ENCODE measurements at places on chromosomes 12 and 14. TPM values are rescaled to one million over a fixed set of nuclear protein-coding genes. Genes with fewer than 3 reads are reported as not detected.
A peak's percentile ranks its signal among the peaks of the same experiment; 100 is the strongest.

DNA sequence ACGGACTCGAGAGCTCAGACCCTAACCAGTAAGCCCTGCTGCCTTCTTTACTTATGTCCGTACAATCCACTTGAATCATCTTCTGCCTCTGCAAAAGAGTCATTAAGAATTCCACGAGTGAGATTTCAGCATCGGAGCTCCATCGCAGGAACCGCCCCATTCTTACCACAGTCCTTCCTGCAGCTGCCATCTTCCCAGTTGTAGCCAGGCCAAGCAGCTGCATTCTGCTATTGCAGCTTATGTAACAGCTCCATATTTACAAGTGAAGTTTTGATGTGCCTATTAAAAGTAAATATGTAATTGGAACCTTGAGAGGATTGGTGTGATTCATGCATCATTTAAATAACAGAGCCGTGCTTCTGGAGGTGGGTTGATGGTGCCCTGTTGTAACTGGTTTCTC, 157.4 kb downstream of the KICS2 start:
- DNase-seq, result no peak
- H3K36me3 ChIP-seq, result no peaks in the 10 kb centered on the region
- no peaks in the 10 kb centered on the region for H3K4me1 ChIP-seq

GRCh38 chr14:43184540-43184939, 1322.5 kb downstream of the FSCB start:
- no peak for DNase-seq
- no peaks in the 10 kb centered on the region for H3K4me1 ChIP-seq
- H3K27me3 ChIP-seq, result no peaks in the 10 kb centered on the region
- no peaks in the 10 kb centered on the region for H3K36me3 ChIP-seq
- no peak overlapping the region for H3K27ac ChIP-seq
- no peak overlapping the region for H3K4me3 ChIP-seq

GRCh38 chr12:122724641-122725243, 5.9 kb downstream of the HCAR1 start:
- DNase-seq, result no peak
- no peak overlapping the region for H3K4me3 ChIP-seq
- H3K27ac ChIP-seq, result peak overlapping the region; percentile 95
- H3K36me3 ChIP-seq, result no peaks in the 10 kb centered on the region
- H3K27me3 ChIP-seq, result no peaks in the 10 kb centered on the region

DNA sequence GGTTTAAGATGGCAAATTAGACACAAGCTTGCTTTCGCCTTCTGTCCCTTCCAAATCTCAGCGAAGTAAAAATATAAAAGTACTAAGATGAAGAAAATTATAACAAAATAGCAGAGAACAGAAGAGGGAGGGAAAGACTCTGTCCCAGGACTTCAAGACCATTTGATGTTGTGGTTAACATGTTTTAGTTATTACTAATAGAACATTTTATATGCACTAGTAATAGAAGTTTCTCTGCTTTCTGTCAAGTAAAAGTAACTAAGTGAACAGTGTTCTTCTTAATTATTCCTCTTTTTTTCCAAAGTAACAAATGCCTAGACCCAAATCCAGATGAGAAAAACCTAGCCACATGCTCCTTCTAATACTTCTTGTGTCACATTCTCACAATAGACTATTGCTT, 85.1 kb upstream of the DAAM1 start:
- H3K27ac ChIP-seq, result no peak overlapping the region
- no peaks in the 10 kb centered on the region for H3K36me3 ChIP-seq
- no peaks in the 10 kb centered on the region for H3K27me3 ChIP-seq
- no peak for DNase-seq
- no peaks in the 10 kb centered on the region for H3K4me1 ChIP-seq

DNA sequence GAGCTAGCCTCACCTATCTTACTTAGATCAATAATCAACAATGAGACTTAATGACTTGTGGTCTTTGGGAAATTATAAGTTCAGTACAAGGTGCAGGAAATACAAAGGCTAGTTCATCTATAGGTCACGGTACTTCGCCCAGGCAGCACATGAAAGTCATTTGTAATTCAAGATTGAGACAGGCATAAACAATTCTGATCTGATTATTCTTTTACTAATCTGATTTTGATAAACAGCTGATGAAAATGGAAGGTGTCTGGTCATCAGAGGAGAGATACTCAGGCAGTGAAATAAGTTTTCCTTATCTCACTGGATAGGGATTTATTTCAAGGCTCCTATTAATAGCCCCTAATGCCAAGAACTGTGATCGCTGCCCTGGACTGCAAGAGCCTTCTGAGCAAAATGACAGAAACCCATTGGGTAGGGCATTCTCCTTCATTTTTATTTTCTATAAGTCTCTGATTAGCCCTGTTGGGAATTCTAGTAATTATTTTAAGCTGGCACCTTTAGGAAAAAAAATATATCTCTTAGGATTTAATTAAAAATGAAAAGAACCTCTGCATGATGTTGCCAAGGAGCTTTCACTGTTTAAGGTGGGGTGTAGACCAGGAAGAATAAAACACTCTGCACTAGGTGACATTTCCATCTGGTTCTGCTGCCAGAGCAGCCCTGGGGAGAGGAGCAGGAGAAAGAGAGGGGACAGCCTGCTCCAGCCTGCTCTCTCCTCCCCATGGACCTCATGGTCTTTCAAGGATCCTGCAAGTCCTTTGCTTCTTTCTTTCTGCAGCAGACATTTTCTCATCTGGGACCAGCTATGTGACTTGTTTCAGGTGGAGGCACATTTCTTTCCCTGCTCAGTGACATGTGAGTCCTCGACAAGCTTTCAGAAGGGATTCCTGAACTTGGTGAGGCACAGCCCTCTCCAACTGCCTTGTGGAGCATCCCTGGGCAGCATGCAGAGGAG, 44.8 kb downstream of the SSPN start:
- H3K36me3 ChIP-seq, result no peaks in the 10 kb centered on the region
- no peaks in the 10 kb centered on the region for H3K4me1 ChIP-seq
- no peak overlapping the region for H3K27ac ChIP-seq
- no peaks in the 10 kb centered on the region for H3K27me3 ChIP-seq
- no peak for DNase-seq

GRCh38 chr14:82549306-82549990, 1015.8 kb upstream of the SEL1L start:
- no peak for DNase-seq
- no peak overlapping the region for H3K27ac ChIP-seq
- H3K36me3 ChIP-seq, result no peaks in the 10 kb centered on the region
- H3K4me3 ChIP-seq, result no peak overlapping the region
- no peaks in the 10 kb centered on the region for H3K4me1 ChIP-seq
- H3K27me3 ChIP-seq, result no peaks in the 10 kb centered on the region

DNA sequence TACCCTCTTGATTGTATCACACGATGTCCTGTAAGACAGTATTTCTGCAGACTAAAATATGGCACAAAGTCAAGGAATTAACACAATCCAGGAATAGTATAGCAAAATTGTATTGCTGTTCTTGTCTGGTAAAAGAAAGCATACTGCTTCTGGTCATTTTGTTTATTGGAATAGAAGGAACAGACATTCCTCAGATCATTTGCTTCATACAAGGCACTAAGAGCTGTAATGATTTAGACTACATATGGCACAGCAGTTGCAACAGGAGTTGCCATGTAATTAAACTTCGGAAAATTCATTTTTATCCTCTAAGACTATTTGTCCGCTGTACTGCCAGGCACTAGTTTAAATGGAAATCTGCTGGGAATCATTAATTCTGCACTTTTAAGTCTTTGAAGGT, 7.6 kb upstream of the KERA start:
- H3K4me3 ChIP-seq, result no peak overlapping the region
- H3K27me3 ChIP-seq, result no peaks in the 10 kb centered on the region
- H3K4me1 ChIP-seq, result no peaks in the 10 kb centered on the region
- no peak for DNase-seq
- no peaks in the 10 kb centered on the region for H3K36me3 ChIP-seq

GRCh38 chr12:85507456-85507855, 227.4 kb downstream of the ALX1 start:
- no peaks in the 10 kb centered on the region for H3K4me1 ChIP-seq
- H3K4me3 ChIP-seq, result no peak overlapping the region
- no peak overlapping the region for H3K27ac ChIP-seq
- DNase-seq, result no peak
- no peaks in the 10 kb centered on the region for H3K27me3 ChIP-seq

GRCh38 chr12:34371050-34371449, 348.8 kb downstream of the ALG10 start:
- no peaks in the 10 kb centered on the region for H3K27me3 ChIP-seq
- H3K4me3 ChIP-seq, result no peak overlapping the region
- H3K27ac ChIP-seq, result no peak overlapping the region
- H3K4me1 ChIP-seq, result no peaks in the 10 kb centered on the region
- DNase-seq, result no peak

- DNase-seq, result no peak
- no peaks in the 10 kb centered on the region for H3K4me1 ChIP-seq
- H3K27ac ChIP-seq, result no peak within 1 kb of the TSS
- H3K27me3 ChIP-seq, result no peaks in the 10 kb centered on the region
- no peaks in the 10 kb centered on the region for H3K36me3 ChIP-seq
- no peak within 1 kb of the TSS for H3K4me3 ChIP-seq
These were observed at the start of gene CLEC6A for GRCh38 chr12:8455727-8456360. TSS of gene CLEC6A (plus strand) at chr12:8455962. CDS start at chr12:8456112, 150 bp downstream.

- no peaks in the 10 kb centered on the region for H3K36me3 ChIP-seq
- H3K4me3 ChIP-seq, result no peak overlapping the region
- no peak overlapping the region for H3K27ac ChIP-seq
- no peak for DNase-seq
- no peaks in the 10 kb centered on the region for H3K27me3 ChIP-seq
These were observed 86.1 kb downstream of the ALG10 start for GRCh38 chr12:34108405-34108803.

DNA sequence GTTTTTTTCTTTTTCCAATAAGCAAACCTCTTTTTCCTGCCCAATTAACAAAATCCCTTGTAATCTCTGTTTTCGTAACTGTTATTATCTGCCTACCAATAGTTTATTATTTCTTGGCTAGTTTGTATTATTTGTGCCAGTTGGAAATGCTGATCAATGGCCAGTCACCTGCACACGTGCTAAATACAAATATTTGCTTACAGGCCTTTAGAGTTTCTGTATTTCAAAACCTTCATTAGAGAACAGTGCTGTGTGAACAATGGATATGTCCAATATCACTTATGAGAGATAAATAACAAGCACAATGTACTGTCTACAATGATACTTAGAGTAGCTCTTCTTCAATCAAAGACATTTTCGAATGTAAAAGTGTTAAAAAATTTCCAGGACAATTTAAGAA, 10.8 kb upstream of the DYRK2 start:
- DNase-seq, result no peak
- H3K4me1 ChIP-seq, result no peaks in the 10 kb centered on the region
- no peak overlapping the region for H3K4me3 ChIP-seq

Gene TSPAN8
- polyA plus RNA-seq, result 312 TPM

Gene KRT72
- polyA plus RNA-seq, result not detected

Gene KLRC1
- polyA plus RNA-seq, result not detected

Gene SDR9C7
- polyA plus RNA-seq, result not detected

Gene AMIGO2
- polyA plus RNA-seq, result 57.3 TPM

Data from hepatocyte (in vitro differentiated cells).